Urothelium cell line (cell line): ENCODE measurements at places on chromosomes 13 and 19.

DNA sequence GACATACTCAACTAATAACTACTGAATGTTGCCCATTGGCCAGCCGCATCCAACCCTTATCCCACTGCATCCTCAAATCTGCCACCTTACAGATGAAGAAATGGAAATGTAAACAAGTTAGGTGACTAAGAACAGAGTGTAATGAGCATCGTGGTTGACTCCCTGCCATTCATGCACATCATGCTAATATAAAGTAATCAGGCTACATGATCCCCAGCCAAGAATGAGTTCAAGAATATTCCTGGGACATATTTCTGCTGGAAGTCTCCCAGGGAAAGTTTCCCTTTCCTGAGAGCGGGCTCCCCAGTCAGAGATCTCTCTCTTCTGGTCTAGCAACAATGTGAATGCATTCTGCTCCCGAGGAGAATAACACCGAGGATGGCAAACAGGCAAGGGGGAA is 55.9 kb upstream of the SERP2 start:
- no peak for DNase-seq

GRCh38 chr19:47100290-47100689 is 13.3 kb downstream of the ZC3H4 start:
- no peak for DNase-seq

DNA sequence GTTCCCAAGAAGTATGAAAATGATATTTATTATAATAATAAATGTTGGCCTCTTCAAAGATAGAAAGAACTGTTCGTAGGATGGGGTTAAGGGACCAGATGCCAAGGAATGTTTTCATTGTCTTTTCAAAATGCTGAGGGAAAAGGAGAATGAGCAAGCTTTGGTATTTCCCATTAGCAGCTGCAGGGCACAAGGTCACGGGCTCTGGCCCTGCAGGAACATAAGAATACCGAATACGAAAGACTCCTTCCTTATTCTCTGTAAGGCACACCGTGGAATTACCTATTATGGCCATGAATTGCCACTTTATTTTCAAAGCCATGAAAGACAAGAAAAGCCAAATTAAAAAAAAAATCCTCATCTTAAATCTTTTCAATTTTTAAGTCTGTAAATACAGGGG is 49.6 kb upstream of the OLFM4 start:
- no peak for DNase-seq

DNA sequence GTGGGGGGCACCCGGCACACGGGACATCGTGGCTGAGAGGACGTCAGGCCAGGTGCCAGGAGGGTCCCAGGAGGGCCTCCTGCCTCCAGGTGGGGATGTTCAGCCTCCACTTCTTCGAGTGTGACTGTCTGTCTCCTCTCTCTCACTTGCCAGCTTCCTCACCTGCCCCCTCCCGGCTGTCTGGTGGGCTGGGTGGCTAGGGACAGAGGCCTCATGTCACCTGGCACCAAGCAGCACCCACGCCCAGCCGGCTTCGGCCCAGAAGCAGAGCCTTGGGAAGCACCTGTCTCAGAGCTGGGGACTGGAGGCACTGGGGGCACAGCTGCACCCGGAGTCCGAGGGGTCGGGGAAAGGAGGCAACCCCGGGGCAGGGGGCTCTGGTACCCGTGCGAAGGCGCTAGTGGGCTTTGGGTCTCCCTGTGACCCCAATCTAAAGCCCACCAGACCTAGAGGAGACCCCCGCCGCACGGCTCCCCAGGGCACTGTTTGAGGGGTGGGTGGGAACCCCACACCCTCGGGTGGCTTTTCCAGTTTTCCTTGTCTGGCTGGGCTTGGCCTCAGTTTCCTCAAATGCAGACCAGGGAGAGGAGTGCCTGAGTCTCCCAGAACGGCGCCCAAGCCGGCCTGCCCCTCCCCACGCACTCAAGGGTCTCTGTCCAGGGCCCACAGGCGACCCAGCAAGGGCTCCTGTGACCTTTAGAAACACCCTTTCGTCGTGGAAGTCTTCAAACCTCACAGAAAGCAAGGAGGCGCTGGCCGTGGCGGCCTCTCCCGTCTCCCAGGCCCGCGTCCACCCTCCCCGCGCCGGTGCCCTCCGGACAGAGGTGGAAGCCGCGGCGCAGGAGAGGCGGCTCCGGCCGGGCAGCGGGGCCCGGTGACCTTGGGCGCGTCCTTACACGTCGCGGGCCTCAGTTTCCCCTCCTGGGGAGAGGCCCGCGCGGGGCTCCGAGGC is 664 bp upstream of the HCN2 start:
- no peak for DNase-seq

- no peak for DNase-seq
These were observed 21.8 kb downstream of the MRPS12 start for GRCh38 chr19:38952395-38953165.
